ENCODE measurements at places on chromosomes 5 and 9.
A peak's percentile ranks its signal among the peaks of the same experiment; 100 is the strongest.

- no peaks in the 10 kb centered on the region for H3K4me1 ChIP-seq
- DNase-seq = no peak
- H3K36me3 ChIP-seq = no peaks in the 10 kb centered on the region
- H3K27ac ChIP-seq = no peak overlapping the region
- H3K4me3 ChIP-seq = no peak overlapping the region
These were observed 81.5 kb upstream of the MSX2 start for GRCh38 chr5:174642816-174643405.

DNA sequence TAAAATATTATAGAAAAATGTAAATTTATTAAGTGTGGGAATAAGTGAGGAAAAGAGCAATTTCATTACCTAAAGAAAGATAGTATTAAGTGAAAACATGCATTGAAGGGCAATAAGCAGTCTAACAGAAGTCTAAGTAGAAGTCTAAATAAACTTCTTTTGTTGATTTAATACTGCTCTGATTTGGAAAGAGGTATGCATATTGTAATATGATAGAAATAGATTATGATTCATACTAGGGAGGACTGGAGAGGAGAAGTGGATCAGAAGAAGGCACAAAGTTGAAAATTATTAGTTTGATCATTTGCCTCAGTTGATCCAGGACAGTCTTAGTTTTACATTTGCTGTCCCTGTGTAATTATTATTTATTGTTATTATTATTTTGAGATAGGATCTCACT, 6.6 kb upstream of the ERBIN start:
- H3K4me3 ChIP-seq = no peak overlapping the region
- no peak overlapping the region for H3K27ac ChIP-seq
- no peaks in the 10 kb centered on the region for H3K27me3 ChIP-seq
- peak; percentile 41 for DNase-seq
- H3K36me3 ChIP-seq = no peaks in the 10 kb centered on the region

- no peak overlapping the region for H3K4me3 ChIP-seq
- no peak for DNase-seq
- no peaks in the 10 kb centered on the region for H3K27me3 ChIP-seq
- H3K4me1 ChIP-seq = no peaks in the 10 kb centered on the region
These were observed 28.8 kb downstream of the AFAP1L1 start for GRCh38 chr5:149300441-149300840.

GRCh38 chr9:119092125-119092524, 277.1 kb downstream of the BRINP1 start:
- H3K4me1 ChIP-seq = no peaks in the 10 kb centered on the region
- H3K4me3 ChIP-seq = no peak overlapping the region
- H3K27me3 ChIP-seq = no peaks in the 10 kb centered on the region
- peak; percentile 21 for DNase-seq

- no peak overlapping the region for H3K27ac ChIP-seq
- no peaks in the 10 kb centered on the region for H3K4me1 ChIP-seq
- peak; percentile 81 for DNase-seq
- no peak overlapping the region for H3K4me3 ChIP-seq
These were observed 200.4 kb downstream of the LRRC70 start for GRCh38 chr5:62779010-62779422.

DNA sequence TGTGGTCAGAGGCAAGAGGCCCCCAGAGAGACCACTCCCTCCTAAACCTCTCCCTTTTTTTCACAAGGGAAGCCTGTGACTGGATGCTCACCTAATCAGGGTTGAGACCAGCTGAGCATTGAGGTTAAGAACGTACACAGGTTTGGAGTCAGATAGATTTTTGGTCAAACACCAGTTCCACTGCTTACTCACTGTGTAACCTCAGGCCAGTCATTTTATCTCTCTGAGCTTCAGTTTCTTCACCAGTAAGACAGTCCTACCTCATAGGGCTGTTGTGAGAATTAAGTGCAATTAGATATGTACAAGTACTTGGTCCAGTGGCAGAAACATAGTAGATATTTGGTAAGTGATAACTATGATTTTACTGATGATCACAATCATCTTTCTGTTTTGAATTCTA, 256.8 kb downstream of the CDK5RAP2 start:
- H3K27ac ChIP-seq = no peak overlapping the region
- no peak overlapping the region for H3K4me3 ChIP-seq
- DNase-seq = no peak
- no peaks in the 10 kb centered on the region for H3K27me3 ChIP-seq

DNA sequence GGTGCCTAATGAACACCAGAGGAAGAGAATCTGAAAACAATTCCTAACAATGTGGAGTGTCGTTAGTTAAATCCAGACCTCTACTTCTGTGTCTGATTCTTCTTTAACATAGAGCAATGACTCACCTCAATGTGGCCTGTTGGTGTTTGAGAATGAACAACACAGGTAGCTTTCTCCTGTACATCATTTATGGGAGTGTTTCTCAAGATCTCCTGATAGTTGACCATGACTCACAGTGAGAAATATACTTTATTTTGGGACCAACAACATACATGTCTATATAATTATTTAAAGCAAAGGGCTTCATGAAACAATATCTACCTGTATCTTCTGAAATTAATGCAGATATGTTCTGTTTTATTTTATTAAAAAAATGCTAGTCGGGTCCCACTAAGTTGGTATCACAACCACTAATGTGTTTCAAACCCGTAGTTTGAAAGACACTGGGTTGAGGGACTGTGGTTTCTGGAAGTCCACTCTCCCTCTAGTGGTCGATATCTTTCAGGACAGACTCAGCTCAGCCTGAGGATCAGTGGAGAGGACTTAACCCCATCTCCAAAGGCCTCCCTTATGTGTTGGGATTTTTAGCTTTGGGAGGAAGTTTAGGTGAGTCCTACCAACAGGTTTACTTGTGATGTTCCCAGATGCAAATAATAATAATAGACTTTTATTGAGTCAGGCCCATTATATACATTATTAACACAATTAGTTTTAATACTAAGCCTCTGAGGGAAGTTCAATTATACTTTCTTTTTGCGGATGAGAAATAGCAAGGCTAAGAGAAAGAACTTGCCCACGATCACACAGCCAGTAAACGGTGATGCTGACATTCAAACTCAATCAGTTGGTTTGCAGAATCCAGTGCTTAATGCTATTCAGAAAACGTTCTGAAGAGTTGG, 70.0 kb upstream of the KLF9 start:
- H3K4me1 ChIP-seq = peaks cover 39% of the 10 kb centered on the region
- no peak overlapping the region for H3K4me3 ChIP-seq
- H3K27ac ChIP-seq = 0 out of 2 replicates have a peak overlapping the region, but pooled peaks have one; percentile 1
- H3K27me3 ChIP-seq = no peaks in the 10 kb centered on the region

DNA sequence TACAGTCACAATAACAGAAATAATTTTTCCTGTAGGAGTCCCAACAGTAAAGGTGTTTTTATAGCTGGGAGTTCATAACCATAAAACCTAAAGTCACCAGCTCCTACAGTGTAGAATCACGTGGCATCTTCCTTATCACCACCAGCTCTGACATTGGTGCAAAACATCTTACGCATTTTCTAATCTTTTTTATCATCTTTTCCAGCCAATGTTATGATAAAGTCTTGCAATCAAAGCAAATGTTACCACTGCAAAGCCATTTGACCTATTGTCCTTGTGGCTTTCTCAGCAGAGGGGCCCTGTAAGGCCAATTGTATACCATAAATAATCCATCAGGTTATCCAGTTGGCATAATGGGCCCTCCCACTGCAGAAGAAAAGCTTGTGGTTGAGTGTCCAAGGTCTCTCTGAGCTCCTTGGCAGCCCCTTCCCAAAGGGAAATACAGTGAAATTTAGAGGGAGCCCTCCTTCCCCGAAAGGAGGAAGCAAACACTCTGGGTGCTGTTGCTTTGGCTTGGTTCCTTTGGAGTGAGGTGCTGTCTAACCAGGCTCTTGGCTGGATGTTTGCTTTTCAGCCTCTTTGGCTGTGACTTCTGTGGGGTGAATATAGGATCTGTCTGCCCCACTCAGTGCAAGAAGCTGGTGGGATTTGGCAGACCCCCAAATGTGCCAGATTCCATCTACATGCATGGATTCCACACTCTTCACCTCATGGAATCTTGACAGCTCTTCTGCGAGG, 29.3 kb upstream of the CPEB4 start:
- no peak overlapping the region for H3K4me3 ChIP-seq
- H3K27me3 ChIP-seq = no peaks in the 10 kb centered on the region
- H3K27ac ChIP-seq = no peak overlapping the region
- no peaks in the 10 kb centered on the region for H3K36me3 ChIP-seq

- no peak for DNase-seq
- H3K27me3 ChIP-seq = 0 out of 2 replicates have a peak, but pooled peaks cover 24% of the 10 kb centered on the region
- no peaks in the 10 kb centered on the region for H3K4me1 ChIP-seq
- no peak overlapping the region for H3K4me3 ChIP-seq
- no peak overlapping the region for H3K27ac ChIP-seq
- H3K36me3 ChIP-seq = no peaks in the 10 kb centered on the region
These were observed 85.9 kb upstream of the HTR4 start for GRCh38 chr5:148740079-148740858.

DNA sequence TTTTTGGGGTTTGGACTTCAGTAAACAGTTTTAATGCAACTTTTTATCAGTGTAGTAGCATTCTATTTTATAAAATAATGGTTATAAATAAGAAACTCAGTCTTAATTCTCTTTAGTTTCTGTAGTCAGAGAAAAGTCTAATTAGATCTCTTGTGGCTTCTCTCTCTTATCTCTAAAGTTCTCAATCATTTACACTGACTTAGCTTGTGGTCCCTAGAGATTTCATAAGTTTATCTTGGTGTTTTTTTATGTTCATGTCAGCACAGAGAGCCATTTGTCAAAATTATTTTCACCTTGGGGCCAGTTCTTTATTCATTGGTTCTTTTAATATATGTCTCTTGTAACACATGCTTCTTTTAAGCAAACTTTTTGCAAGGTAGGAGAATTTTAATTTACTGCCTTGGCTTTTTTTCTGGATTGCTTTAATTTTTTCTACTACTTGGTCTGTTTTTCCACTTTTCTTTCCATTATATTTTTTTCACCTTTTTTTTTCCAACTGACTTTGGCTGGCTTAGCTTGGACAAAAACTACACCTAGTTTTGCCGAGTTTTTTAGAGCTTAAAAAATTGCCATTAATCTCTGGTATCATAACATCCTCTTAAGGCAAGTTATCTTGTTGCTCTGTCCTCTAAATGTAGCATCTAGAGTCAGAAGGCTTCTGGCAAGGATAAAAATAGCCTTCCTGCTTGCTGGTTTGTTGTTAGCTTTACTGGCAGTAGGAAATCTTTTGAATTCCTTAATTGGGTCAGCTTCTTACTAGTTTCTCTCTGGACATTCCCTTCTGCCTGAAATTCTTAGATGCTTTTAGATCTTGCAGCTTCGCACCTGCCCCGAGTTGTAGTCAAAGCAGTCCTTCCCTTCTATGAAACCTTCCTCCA, 35.3 kb downstream of the CPEB4 start:
- no peak overlapping the region for H3K4me3 ChIP-seq
- no peaks in the 10 kb centered on the region for H3K36me3 ChIP-seq
- peak; percentile 45 for DNase-seq
- H3K27ac ChIP-seq = no peak overlapping the region

DNA sequence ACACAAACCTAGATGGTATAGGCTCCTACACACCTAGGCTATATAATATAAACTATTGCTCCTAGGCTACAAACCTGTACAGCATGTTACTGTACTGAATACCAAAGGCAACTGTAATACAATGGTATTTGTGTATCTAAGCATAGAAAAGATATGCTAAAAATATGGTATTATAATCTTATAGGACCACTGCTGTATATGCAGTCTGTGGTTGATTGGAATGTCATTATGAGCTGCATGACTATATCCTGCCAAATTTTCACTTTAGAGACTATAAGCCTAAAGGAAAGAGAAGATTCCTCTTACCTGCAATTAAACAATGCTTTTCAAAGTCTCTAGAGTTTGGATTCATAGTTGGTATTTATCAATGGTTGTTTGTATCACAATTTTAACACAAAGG, 24.7 kb upstream of the ACOT12 start:
- H3K27ac ChIP-seq = no peak overlapping the region
- no peaks in the 10 kb centered on the region for H3K27me3 ChIP-seq
- DNase-seq = no peak
- H3K4me3 ChIP-seq = no peak overlapping the region
- H3K4me1 ChIP-seq = peaks cover 26% of the 10 kb centered on the region

DNA sequence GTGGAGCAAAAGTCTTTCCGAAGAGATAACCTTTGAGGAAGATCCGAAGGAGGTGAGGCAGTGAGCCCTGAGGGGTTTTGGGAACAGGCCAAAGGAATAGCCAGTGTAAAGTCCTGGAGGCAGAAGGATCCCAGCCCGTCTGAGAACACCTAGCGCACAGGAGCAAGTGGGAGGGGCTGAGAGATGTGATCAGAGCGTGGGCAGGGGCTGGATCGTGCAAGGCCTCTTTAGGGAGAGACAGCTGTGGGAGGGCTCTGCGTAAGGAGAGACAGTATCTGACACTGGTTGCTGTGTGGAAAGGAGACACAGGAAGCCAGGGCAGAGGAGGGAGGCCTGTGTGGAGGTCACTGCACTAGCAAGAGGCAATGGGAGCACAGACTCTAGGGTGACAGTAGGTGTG, 68.2 kb downstream of the BARX1 start:
- H3K4me1 ChIP-seq = no peaks in the 10 kb centered on the region
- H3K27me3 ChIP-seq = no peaks in the 10 kb centered on the region
- no peak overlapping the region for H3K4me3 ChIP-seq

DNA sequence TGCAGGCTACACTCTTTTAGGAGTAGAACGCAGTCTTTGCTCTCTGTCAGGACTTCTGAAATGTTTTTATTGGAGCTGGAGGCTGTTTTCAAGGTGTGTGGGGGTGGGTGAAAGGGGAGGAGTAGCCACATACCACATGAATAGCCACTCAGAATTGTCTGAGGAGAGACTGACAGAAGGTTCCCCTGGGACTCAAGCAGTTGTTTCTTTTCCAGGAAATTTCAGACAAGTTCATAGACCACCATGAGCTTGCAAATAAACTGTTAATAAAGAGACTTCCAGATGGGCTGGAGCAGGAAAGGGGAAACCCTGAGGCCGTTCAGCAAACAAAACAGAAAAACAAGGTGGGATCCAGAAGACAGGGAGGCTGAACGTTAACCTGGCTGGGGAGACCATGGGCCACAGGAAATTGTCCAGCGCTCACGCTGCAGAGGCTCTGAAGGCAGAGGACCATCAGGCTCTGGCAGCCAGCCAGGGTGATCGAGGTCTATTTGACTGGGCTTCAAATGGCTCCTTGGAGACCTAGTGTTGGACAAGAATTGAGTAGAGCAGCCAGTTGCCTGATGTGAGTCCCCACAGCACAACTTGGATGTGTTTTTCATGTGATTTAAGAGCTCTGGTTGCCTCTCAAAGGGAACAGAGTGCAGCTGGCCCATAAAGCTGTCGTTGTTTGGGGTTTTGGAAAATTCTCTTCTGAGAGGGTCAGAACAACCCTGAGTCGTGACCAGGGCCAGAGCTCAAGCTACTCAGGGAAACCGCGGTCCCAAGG, 159.2 kb upstream of the RAI14 start:
- peak; percentile 18 for DNase-seq
- H3K4me1 ChIP-seq = peaks cover 47% of the 10 kb centered on the region
- no peaks in the 10 kb centered on the region for H3K36me3 ChIP-seq
- no peaks in the 10 kb centered on the region for H3K27me3 ChIP-seq

DNA sequence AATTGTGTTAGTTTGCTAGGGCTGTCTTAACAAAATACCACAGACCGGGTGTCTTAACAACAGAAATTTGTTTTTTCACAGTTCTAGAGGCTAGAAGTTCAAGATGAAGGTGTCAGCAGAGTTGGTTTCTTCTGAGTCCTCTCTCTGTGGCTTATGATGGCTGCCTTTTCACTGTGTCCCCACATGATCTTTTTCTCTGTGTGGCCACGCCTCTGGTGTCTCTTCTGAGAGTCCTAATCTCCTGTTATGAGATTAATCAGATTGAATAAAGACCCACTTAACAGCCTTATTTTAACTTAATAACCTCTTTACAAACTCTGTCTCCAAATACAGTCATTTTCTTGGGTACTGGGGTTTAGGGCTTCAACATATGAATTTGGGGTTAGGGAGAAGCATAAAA, 561.1 kb downstream of the NR2F1-AS1 start:
- no peak overlapping the region for H3K4me3 ChIP-seq
- no peak overlapping the region for H3K27ac ChIP-seq
- no peak for DNase-seq
- peaks cover 18% of the 10 kb centered on the region for H3K4me1 ChIP-seq

Measured in GM23248 (cell line).